NCI-H1092 (cell line): ENCODE measurements at places on chromosomes 1 and 21.
A peak's percentile ranks its signal among the peaks of the same experiment; 100 is the strongest.

DNA sequence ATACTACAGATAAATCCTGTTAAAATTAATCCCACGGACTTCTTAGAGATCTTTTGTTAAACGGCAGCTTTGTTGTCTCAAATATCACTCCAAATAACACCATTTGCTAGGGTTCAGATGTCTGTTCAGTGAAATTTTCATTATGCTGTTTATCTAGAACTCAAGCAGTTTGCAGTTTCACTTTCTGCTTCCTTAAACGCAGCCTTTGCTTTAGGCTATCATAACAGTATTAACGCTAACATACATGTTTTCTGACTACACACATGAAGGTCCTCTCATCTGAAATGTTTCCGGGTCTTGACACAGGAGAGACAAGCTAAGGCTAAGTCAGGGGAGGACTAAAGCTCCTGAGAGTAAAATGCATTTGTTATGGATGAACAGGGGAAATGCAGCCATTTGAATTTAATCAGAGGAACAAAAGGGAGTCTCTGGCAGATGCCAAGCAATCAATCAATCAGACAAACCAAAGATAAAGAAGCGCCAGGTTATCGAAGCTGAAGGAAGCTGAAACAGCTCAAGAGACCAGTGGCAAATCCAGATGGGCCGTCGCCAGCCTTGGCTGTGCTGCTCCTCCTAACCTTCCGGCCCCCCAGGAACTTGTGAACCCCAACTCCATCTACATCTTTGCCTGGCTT, 16.9 kb downstream of the CCSAP start:
- no peak for DNase-seq

- DNase-seq = no peak
These were observed 7.6 kb upstream of the SLC19A1 start for GRCh38 chr21:45549626-45550463.

DNA sequence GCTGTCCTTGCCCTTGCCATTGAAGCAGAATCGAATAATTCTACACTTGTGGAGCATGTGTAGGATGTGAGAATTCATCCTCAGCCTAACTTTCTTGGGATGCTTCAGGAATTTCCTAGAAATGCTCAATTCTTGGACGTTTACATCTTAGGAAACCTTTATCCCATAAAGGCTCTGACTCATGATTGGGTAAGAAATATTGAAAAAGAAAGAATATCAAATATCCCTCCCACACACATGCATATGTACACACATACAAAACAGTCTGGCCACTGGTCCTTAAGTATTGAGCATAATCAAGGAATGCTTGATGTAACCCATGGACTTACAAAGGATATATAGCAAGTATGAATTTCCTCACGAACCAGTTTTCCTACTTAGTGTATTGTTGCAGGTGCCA, 83.9 kb upstream of the IPO9 start:
- no peak for DNase-seq

- DNase-seq = no peak
These were observed 74.7 kb upstream of the CLDN14 start for GRCh38 chr21:36554411-36555157.

DNA sequence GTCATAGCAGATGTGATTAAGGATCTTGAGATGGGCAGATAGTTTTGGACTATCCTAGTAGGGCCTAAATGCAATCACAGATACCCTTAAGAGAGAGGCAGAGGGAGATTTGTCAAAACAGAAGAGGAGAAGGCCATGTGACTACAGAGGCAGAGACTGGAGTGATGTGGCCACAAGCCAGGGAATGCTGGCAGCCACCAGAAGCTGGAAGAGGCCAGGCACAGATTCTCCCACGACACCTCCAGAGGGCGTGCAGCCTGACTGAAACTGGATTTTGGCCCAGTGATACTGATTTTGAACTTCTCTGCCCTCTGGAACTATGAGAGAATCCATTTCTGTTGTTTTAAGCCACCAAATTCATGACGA, 52.1 kb upstream of the EPS8L3 start:
- no peak for DNase-seq

DNA sequence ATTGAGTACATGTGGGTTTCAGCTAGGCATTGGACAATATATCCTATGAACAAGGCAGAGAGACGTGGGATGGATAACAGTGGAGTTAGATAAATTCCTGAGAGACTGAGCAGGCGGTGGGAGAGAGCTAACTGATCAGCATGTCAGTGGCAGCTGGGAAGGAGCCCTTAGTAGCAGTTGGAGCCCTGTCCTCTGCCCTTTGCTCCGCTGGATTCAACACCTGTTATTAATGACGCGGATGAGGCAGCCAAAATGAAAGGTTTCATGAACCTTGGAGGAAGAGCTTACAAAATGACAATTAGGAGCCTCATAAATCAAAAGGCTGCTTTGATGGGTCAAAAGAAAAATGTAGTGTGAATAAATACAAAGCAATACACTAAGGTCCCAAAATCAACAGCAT, 16.1 kb downstream of the UBIAD1 start:
- no peak for DNase-seq

DNA sequence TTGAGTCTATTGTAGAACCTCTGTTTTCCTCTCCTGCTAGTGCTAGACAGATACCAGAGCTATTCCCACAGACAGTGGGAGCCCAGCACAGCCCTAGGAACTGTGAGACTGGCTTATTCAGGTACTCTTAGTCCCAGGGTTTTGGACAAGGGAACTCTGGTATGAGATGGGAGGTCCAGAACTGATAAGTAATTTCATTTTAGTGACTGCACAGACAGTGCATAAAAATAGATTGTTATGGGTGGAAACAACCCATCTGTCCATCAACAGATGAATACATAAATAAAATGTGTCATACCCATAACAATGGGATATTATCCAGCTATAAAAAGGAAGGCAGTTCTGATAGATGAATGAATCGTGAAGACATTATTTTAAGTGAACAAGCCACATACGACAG, 9.0 kb downstream of the EPS8L3 start:
- no peak for DNase-seq

DNA sequence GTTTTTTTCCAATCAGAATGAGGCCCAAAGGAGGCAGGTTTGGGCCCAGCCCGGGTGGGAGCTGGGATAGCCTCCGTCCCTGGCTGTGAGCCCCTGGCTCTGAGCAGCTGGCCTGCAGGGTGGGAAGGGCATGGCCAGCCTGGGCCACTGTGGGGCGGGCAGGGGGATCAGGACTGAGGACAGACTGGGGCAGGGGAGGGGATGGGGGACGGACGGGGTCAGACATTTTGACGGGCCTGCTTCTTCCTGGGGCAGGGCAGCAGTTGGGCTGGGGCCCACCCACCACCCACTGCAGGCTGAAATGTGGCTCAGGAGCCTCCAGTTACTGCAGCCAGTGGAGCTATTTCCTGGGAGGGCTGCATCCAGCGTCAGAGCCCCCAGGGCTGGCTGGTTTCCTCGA, 2.5 kb upstream of the SLC6A9 start:
- no peak for DNase-seq

DNA sequence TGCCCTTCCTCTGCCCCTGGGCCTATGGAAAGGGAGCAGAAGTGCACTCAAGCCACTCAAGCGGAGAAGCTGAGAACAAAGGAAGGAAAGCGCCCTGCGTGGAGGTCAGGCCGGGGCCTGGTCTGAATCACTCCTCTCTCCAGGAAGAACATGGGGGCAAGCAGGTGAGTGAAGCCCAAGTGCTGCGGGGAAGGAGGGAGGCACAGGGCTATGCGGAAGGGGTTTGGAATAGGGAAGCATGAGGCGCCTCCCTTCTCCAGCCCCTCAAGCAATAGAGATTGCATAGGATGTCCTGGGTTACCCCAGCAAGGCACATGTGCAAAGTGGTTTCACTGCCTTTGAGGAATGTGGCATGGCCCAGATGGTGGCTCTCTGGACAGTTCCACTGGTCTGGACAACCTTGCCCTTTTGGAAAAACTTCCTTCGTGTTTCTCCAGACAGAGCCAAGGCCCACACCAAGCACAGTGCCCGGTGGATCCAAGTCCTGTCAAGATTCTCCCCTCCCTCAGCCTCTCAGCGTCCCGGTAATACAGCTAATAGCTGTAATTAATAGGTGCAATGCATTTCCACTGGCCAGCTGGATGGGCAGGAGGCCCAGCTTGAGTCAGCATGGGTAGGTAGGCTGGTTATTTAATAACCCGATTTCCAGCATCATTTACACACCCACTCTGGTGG, 13.7 kb downstream of the BLACAT1 start:
- DNase-seq = no peak

- peak; percentile 17 for DNase-seq
These were observed 74.8 kb downstream of the PLD5 start for GRCh38 chr1:242449661-242450060.

DNA sequence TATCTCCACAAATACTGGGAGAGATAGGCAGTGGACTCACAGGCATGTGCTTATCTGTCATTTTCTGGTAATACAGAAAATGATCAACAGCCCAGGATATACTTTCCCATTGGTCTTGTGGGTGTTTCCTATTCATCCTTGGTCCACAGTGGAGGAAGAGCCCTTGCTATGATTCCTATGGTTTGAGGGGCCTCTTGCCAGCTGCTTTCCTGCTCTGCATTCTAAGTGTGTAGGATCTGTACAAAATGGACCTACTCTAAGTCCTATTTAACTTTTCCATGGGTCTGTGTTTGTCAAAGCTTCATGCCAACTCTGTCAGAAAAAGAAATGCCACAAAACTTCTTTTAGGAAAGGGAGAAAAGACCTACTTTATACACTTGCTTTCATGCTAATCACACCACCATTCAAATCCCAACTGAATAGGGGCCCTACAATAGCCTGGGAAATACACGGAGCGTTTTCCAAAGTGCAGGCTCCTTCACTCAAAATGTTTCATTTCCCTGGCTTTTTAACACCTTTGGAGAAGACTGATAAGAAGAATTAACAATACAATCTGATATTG, 16.4 kb downstream of the PLPP3 start:
- no peak for DNase-seq

DNA sequence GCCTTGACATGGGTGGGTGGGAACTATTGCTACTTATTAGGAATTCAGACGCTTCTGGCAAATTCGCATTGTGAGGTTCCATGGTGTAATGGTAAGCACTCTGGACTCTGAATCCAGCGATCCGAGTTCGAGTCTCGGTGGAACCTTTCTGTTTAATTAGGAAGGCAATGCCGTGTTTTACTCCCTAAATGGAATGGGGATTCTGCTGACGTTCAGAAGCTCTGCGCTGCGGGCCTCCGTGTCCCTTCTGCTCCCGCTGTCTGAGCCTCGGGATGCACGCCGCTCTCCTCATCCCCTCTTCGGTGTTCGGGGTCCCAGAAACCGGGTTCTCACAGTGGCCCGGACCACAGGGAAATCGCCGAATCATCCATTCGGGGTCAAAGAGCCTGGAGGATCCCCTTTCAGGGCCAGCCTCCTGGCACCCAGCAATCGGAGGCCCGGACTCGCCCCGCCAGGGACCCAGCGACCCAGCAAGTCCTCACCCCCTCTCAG, 280.3 kb downstream of the FAM72C start:
- no peak for DNase-seq

GRCh38 chr1:230268371-230269170, 157.6 kb downstream of the PGBD5 start:
- DNase-seq = peak; percentile 68

- DNase-seq = peak; percentile 27
These were observed 1577.0 kb downstream of the NCAM2 start for GRCh38 chr21:22575165-22575584.

GRCh38 chr1:45304311-45305081, 22.2 kb upstream of the HPDL start:
- DNase-seq = no peak

GRCh38 chr1:234479866-234480265, 887 bp upstream of the TARBP1 start:
- no peak for DNase-seq

GRCh38 chr1:228405979-228406228, 731 bp downstream of the TRIM11 start:
- DNase-seq = no peak

- no peak for DNase-seq
These were observed 61.9 kb downstream of the ACOT7 start for GRCh38 chr1:6331543-6332273.

DNA sequence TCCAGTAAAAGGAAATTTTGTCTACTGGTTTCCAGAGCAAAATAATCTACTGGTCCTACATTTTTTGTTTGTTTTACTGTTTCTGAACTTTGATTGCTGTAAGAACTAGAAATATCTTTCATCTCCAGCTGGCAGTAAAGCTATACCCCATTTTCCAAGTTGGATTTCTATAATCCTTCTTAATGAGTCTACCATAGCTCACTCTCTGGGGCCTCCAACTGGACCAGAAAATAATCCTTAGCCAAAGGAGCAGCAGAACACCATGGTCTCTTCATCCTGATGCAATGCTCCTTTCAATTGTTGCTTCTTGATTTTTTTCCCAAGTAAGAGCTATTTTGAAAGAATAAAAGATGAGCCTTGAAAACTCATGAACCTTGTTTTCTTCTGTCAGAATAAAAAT, 110.0 kb upstream of the COL11A1 start:
- no peak for DNase-seq

DNA sequence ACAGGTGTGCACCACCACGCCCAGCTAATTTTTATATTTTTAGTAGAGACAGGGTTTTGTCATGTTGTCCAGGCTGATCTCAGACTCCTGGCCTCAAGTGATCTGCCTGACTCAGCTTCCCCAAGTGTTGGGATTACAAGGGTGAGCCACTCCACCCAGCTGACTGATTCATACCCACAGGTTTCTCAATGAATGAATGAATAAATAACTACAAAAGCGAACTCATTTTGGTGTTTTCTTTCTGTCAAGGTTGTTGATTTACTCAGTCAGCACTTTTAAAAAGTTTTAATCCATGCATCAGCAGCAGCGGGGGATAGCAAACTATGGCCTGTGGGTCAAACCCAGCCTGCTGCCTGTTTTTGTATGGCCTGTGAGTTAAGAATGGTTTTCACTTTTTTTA, 217.5 kb downstream of the FAF1 start:
- DNase-seq = no peak

- no peak for DNase-seq
These were observed 26.2 kb downstream of the DMAP1 start for GRCh38 chr1:44239331-44239960.
